ENCODE measurements at places on chromosomes 6 and 20. TPM values are rescaled to one million over a fixed set of nuclear protein-coding genes. Genes with fewer than 3 reads are reported as not detected.

DNA sequence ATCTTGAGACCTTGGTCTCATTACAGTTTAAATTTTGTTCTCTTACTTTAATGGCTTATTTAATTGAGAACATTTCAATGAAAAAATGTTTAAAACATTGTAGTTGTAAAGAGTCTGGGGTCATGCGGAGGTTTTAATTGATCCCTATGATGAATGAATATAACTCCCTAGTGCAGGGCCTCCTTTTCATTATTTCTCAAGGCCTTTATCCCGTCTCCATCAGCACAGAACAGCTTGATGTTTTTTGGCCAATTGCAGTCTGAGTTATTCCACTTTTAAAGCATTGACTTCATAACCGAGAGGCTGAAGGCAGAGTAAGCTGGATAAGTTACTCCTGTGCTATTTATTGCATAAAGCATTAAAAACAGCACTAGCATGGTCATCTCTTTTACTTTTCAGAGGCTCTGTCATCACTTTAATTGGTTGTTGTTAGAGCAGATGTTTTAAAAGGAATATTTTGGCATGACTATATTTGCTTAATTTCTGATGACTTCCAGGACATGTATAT is 83.4 kb downstream of the DTD1 start:
- no peaks in the 10 kb centered on the region for H3K27me3 ChIP-seq
- no peak overlapping the region for H3K4me3 ChIP-seq
- H3K27ac ChIP-seq = no peak overlapping the region
- DNase-seq = no peak
- H3K4me1 ChIP-seq = no peaks in the 10 kb centered on the region

DNA sequence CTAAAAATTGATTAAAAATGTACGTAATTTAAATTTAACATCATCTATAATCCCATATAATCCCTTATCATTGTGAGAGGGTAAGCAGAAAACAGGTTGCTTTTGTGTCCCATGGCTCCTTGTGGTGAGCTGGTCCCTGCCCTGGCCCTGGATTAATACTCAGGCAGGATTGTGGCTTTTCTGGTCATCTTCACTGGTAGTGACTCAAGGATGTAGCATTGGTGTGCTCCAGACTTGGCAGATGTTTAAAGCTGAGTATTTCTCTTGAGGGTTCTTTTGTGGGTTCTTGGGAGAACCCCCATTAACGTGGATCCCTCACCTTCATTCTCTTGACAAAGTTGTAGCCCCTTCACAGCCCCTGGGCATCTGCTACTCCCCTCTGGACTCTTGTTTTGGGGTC is 39.3 kb downstream of the SNRNP48 start:
- no peaks in the 10 kb centered on the region for H3K27me3 ChIP-seq
- H3K4me3 ChIP-seq = no peak overlapping the region
- H3K4me1 ChIP-seq = peaks cover 7% of the 10 kb centered on the region
- H3K36me3 ChIP-seq = no peaks in the 10 kb centered on the region
- no peak overlapping the region for H3K27ac ChIP-seq

- H3K4me1 ChIP-seq = no peaks in the 10 kb centered on the region
- no peak overlapping the region for H3K4me3 ChIP-seq
- H3K36me3 ChIP-seq = no peaks in the 10 kb centered on the region
- no peaks in the 10 kb centered on the region for H3K27me3 ChIP-seq
- no peak overlapping the region for H3K27ac ChIP-seq
Measured at GRCh38 chr6:43205849-43206248, 23.4 kb downstream of the DNPH1 start.

DNA sequence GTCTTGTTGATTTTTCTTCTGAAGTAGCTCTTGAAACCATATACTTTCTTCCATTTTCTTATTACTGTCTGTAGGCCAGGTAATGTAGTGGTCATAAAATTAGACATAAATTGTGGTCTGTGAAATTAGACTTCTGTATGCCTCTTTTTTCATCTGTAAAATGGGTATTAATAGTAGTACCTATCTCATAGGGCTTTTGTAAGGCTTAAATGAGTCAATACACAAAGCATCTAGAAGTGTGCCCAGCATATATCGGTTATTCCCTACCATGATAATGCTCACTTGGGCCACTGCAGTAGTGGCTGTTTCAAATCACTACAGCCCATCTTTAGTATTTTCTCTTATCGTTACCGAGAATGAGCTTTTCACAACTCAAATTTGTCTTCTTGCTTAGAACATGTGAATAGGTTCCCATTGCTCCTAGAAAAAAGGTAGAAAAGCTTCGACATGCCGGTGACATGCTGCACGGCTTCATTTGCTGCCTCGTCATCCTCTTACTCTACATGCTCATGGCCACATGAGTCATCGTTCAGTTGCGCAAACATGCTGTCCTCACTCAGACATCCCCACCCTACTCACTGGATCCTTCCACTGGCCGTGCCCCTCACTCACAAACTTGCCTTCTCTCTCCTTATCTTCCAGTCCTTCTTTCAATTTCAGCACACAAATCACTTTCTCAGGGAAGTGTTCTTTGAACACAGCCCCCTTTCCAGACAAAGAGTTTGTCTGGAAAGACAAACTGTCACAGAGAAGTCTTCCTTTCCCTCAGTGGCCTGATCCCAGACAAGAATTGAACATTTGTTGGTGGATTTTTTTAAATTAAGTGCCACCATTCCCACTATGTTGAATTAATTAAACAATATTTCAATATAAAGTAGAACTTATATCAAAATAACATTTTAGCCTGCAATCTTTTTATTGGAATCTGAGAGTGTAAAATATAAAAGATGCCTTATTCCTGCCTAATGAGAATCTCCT is 32.2 kb upstream of the ERVFRD-1 start:
- no peak overlapping the region for H3K27ac ChIP-seq
- no peaks in the 10 kb centered on the region for H3K36me3 ChIP-seq
- H3K4me1 ChIP-seq = no peaks in the 10 kb centered on the region

- no peaks in the 10 kb centered on the region for H3K36me3 ChIP-seq
- no peak for DNase-seq
- no peaks in the 10 kb centered on the region for H3K4me1 ChIP-seq
- H3K27me3 ChIP-seq = no peaks in the 10 kb centered on the region
- H3K27ac ChIP-seq = no peak overlapping the region
- no peak overlapping the region for H3K4me3 ChIP-seq
Measured at GRCh38 chr6:92784235-92784634, 635.1 kb downstream of the EPHA7 start.

DNA sequence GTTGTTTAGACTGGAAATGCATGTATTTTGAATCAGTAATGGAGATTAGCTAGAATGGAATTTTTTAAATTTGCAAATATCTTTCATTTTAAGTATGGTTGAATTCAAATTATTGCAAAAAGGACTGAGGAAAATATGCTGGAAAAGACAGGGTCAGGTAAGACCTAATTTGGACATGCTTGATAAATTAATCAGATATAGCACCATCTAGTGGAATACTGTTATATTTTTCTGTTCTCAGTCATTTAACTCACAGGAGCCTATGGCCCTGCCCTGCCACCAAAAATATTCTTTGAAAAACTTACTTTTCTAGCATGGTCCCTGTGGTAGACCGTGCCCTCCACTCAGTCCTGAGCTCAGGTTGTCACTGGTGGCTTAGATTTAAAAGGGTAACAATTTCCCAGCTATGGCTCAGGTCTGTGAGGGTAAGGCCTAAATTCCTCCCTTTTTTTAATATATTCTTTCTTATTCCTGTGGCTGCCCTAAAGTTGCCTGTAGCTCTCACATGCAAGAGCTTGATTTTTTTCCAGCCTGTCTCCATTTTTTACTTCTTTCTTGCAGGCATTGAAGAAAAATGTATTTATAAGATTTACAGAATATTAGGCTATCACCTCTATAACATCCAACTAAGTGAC is 25.3 kb upstream of the KIAA1586 start:
- no peak overlapping the region for H3K27ac ChIP-seq
- H3K27me3 ChIP-seq = no peaks in the 10 kb centered on the region
- H3K36me3 ChIP-seq = no peaks in the 10 kb centered on the region

GRCh38 chr6:16836144-16836981 is 75.1 kb upstream of the ATXN1 start:
- no peak overlapping the region for H3K4me3 ChIP-seq
- H3K4me1 ChIP-seq = no peaks in the 10 kb centered on the region
- H3K27me3 ChIP-seq = no peaks in the 10 kb centered on the region
- no peak for DNase-seq
- H3K36me3 ChIP-seq = no peaks in the 10 kb centered on the region
- no peak overlapping the region for H3K27ac ChIP-seq

DNA sequence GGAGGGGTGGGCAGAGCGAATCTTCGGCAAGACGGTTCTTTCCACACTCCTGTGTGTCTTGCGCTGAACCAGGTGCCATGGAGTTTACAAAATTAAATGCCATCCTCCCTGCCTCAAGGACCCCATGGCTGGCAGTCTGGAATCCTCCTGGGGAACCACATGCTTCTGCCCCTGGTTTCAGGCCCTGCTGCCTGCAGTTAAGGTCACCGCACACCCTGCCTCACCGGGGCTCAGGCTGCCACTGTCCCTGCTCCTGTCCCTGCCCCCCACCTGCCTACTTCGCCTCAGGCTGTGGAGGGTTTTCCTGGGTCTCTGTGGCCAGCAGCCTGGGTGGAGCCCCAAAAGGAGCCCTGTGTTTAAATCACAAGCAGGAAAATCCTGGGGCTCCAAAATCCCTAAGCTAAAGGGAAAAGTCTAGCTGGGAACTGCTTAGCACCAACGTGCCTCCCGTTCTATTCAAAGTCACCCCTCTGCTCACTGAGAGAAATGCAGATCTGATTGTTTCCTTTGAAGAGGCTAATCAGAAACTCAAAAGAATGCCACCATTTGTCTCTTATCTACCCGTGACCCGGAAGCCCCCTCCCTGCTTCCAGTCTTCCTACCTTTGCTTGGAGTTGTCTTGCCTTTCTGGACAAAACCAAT is 10.6 kb upstream of the TTLL2 start:
- H3K4me1 ChIP-seq = no peaks in the 10 kb centered on the region
- H3K4me3 ChIP-seq = no peak overlapping the region
- H3K27me3 ChIP-seq = no peaks in the 10 kb centered on the region
- no peak overlapping the region for H3K27ac ChIP-seq

DNA sequence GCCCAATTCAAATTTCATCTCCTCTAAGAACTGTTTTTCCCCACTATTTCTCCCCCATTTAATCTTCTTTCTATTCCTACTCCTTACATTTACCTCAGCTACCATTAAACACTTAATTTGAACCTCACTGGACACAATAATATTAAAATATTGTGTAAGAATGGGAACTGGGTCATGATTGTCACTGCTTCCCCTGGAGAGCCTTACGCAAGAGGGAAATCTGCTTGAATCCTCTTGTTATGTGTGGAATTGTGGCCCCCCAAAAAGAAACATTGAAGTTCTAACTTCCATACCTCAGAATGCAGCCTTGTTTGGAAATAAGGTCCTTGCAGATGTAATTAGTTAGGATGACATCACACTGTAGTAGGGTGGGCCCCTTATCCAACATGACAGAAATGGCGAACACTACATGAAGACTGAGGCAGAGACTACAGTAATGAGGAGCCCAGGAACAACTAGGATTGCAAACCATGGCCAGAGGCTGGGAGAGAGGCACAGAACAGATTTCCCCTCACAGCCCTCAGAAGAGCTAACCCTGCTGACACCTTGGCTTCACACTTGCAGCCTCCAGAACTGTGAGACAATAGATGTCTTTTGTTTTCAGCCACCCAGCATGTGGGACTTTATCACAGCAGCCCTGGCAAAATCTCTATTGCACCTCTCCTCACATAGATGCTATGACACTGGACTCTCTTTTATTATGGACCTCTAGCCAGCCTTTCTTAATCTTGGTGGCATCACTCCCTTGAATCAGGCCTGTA is 29.9 kb downstream of the HIVEP2 start:
- DNase-seq = no peak
- no peaks in the 10 kb centered on the region for H3K36me3 ChIP-seq
- H3K4me1 ChIP-seq = no peaks in the 10 kb centered on the region
- no peak overlapping the region for H3K4me3 ChIP-seq
- H3K27ac ChIP-seq = no peak overlapping the region

GRCh38 chr20:40808936-40809335 is 119.9 kb upstream of the MAFB start:
- H3K4me1 ChIP-seq = no peaks in the 10 kb centered on the region
- H3K27me3 ChIP-seq = no peaks in the 10 kb centered on the region
- H3K36me3 ChIP-seq = no peaks in the 10 kb centered on the region
- H3K27ac ChIP-seq = no peak overlapping the region
- no peak for DNase-seq
- H3K4me3 ChIP-seq = no peak overlapping the region

- H3K4me3 ChIP-seq = no peak overlapping the region
- no peaks in the 10 kb centered on the region for H3K36me3 ChIP-seq
- no peaks in the 10 kb centered on the region for H3K27me3 ChIP-seq
- H3K4me1 ChIP-seq = no peaks in the 10 kb centered on the region
- DNase-seq = no peak
Measured at GRCh38 chr6:160167604-160168399, 46.2 kb downstream of the SLC22A1 start.

- H3K36me3 ChIP-seq = no peaks in the 10 kb centered on the region
- H3K4me1 ChIP-seq = no peaks in the 10 kb centered on the region
- no peak overlapping the region for H3K4me3 ChIP-seq
Measured at GRCh38 chr20:31579245-31579644, 25.8 kb upstream of the ID1 start.

GRCh38 chr6:112839525-112839961 is 492.4 kb downstream of the RFPL4B start:
- no peak overlapping the region for H3K4me3 ChIP-seq
- no peak for DNase-seq
- no peaks in the 10 kb centered on the region for H3K27me3 ChIP-seq
- no peak overlapping the region for H3K27ac ChIP-seq
- H3K36me3 ChIP-seq = no peaks in the 10 kb centered on the region

DNA sequence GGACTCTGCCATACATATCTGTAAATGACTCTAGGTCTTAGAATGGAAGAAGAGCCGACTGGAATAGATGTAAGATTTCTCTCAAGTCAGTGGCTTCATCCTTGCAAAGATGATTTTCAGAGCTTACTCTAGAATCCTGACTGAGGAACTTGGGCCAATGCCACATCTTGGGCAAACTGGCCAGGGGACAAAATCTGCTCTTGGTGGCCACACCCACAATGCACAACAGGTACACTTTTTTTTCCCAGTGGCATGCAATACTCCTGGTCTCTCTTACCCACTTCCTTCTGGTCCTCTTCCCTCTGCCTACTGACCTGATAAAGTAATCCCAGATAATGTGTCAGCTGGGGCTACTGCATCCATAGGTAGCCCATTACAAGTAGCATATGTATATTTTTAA is 13.4 kb downstream of the CLIC5 start:
- H3K27ac ChIP-seq = no peak overlapping the region
- no peak overlapping the region for H3K4me3 ChIP-seq
- H3K27me3 ChIP-seq = no peaks in the 10 kb centered on the region

- no peaks in the 10 kb centered on the region for H3K27me3 ChIP-seq
- no peak overlapping the region for H3K4me3 ChIP-seq
- H3K27ac ChIP-seq = no peak overlapping the region
- no peak for DNase-seq
Measured at GRCh38 chr6:77633471-77633870, 19.4 kb upstream of the MEI4 start.

- H3K4me3 ChIP-seq = no peak overlapping the region
- H3K4me1 ChIP-seq = no peaks in the 10 kb centered on the region
- no peaks in the 10 kb centered on the region for H3K27me3 ChIP-seq
- no peak overlapping the region for H3K27ac ChIP-seq
Measured at GRCh38 chr20:36975099-36975818, 23.8 kb upstream of the SAMHD1 start.

Gene ZKSCAN3
- 2.6 TPM for total RNA-seq

Gene GSTA3
- total RNA-seq = not detected

Gene ARMH2
- total RNA-seq = not detected

Gene GPLD1
- total RNA-seq = 2.1 TPM

Gene CYP39A1
- 15.4 TPM for total RNA-seq

Gene RNGTT
- total RNA-seq = 15.0 TPM

Gene KCNQ2
- not detected for total RNA-seq

Gene CRISP3
- 0.30 TPM for total RNA-seq

Gene MTO1
- total RNA-seq = 31.0 TPM

Measured in ovary (tissue), 10 donors.